ENCODE measurements at places on chromosomes 13 and 19.

- no peak for DNase-seq
Measured at GRCh38 chr13:114078461-114079451, 53.7 kb downstream of the RASA3 start.

GRCh38 chr19:38877781-38878574 lies at the start of gene RINL:
Gene RINL (minus strand): TSS chr19:38878275. CDS start chr19:38876742, 1,533 bp downstream.
- DNase-seq: peak; percentile 82

- peak; percentile 88 for DNase-seq
Measured at GRCh38 chr19:35206379-35206778, 22.2 kb downstream of the FAM187B start.

GRCh38 chr13:51155776-51156515 lies 44.9 kb upstream of the C13orf42 start:
- no peak for DNase-seq

DNA sequence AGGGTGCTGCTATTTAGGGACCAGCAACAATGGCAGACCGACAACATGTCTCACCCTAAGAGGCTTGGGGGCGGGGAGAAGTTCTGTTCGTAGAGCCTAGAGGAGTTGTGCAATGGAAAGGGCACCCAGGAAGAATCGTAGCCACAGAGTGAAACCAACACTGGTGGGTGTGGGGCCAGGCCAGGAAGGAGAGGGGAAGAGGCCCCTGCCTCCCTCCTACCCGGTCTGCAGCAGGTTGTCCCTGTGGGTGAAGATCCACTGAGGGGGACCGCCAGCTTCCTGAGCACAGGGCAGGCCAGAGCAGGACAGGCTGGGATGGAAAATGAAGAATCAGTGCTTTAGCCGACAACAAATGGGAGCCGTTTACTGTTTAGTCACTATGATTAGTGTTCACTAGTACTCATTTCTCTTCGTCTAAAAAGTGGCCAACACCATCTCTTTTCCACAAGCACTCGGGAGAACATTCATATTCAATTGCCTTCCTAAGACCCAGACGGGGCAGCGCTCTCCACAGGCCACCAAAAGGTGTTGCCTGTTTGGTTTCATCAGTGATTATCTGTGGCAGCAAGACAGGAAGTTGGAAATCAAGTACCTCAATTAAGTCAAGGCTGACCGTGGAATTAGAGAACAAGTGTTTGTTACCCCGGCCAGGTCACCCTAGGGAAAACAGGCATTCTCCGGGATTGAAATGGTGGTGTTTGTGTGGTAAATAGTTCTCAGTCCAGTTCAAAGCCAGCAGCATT lies 1.1 kb upstream of the ATP11A start:
- DNase-seq: peak; percentile 60

- DNase-seq: no peak
Measured at GRCh38 chr13:42401376-42401775, 129.4 kb downstream of the AKAP11 start.

- no peak for DNase-seq
Measured at GRCh38 chr19:5068233-5069072, 99.5 kb downstream of the KDM4B start.

DNA sequence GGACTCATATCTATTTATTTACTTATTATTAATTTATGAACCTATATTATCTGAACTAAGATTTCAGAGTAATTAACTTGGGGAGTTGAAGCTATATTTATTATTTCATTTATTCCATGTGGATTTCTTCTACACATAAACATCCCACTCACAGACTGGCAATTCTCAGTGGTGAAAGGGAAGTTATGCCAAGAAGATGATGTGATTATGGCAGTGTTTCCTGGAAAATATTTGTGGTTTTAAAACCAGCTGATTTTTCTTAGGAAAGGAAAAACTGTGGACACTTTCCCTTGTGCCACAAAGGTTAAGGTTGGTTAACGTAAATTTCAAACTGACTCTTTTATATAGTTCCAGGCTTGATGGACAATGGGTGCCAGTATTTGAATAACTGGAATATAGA lies 513.1 kb downstream of the SLITRK6 start:
- DNase-seq: no peak

Measured in CD4-positive, alpha-beta T cell treated with Interleukin-15 for 1 hour (primary cell).